Endothelial cell (in vitro differentiated cells): ENCODE measurements at places on chromosomes 1 and 21. TPM values are rescaled to one million over a fixed set of nuclear protein-coding genes. Genes with fewer than 3 reads are reported as not detected.

DNA sequence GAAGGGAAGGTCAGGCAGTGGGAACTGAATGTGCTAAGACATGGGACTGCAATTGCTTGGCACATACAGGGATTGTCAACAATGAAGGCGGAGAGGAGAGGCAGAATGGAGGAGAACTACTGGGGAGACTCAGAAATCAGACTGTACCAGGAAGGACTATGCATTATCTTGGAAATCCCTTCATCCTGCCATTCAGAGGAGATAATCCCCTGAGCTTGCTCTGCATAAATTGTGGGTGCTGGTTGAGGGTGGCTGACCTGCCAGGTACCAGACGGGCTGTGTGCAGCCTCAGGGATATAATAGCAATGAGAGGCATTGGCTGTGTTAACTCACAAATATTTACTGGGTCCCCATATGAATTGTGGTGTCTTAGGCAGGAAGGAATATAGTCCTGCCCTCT, 5.0 kb upstream of the TRABD2B start:
- DNase-seq = no peak
- H3K4me1 ChIP-seq = peaks cover 3% of the 10 kb centered on the region
- H3K4me3 ChIP-seq = no peak overlapping the region
- no peaks in the 10 kb centered on the region for H3K36me3 ChIP-seq
- no peak overlapping the region for H3K27ac ChIP-seq

GRCh38 chr1:11744287-11744686, 8.4 kb downstream of the AGTRAP start:
- no peak overlapping the region for H3K4me3 ChIP-seq
- H3K27ac ChIP-seq = no peak overlapping the region
- peaks cover 11% of the 10 kb centered on the region for H3K4me1 ChIP-seq
- peaks cover 2% of the 10 kb centered on the region for H3K27me3 ChIP-seq

GRCh38 chr1:196425513-196425912, 182.7 kb downstream of the KCNT2 start:
- no peak overlapping the region for H3K27ac ChIP-seq
- H3K36me3 ChIP-seq = no peaks in the 10 kb centered on the region
- H3K4me1 ChIP-seq = no peaks in the 10 kb centered on the region
- H3K27me3 ChIP-seq = no peaks in the 10 kb centered on the region
- no peak overlapping the region for H3K4me3 ChIP-seq

GRCh38 chr1:236156512-236157208, 14.3 kb downstream of the GPR137B start:
- H3K27ac ChIP-seq = no peak overlapping the region
- H3K4me1 ChIP-seq = peaks cover 7% of the 10 kb centered on the region
- peaks cover 8% of the 10 kb centered on the region for H3K27me3 ChIP-seq
- peaks cover 27% of the 10 kb centered on the region for H3K36me3 ChIP-seq
- H3K4me3 ChIP-seq = no peak overlapping the region

DNA sequence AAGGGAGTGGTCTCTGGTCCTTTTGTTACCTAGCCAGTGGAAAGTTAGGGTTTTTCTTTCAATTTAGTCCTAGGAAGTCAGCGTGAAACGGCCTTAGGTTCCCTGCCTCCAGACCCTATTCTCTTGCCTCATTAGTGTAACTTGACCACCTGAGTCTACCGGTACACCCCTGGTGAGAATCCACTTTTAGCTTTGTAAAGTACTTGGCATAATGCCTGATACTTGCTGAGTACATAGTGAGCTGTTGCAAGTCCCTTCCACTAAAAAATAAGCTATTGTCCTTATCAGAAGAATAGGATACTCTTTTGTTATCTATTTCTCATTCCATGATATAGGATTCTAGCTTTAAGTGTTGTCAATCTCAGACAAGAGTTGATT, 228.8 kb downstream of the ST6GALNAC3 start:
- H3K4me3 ChIP-seq = no peak overlapping the region
- no peak for DNase-seq
- H3K36me3 ChIP-seq = no peaks in the 10 kb centered on the region
- peaks cover 1% of the 10 kb centered on the region for H3K27me3 ChIP-seq

GRCh38 chr21:41713495-41714281, 53.2 kb downstream of the RIPK4 start:
- H3K36me3 ChIP-seq = peaks cover 11% of the 10 kb centered on the region
- peaks cover 7% of the 10 kb centered on the region for H3K27me3 ChIP-seq
- no peak overlapping the region for H3K4me3 ChIP-seq
- DNase-seq = no peak

- peaks cover 73% of the 10 kb centered on the region for H3K4me1 ChIP-seq
- peaks cover 13% of the 10 kb centered on the region for H3K36me3 ChIP-seq
- no peak overlapping the region for H3K27ac ChIP-seq
- no peaks in the 10 kb centered on the region for H3K27me3 ChIP-seq
- H3K4me3 ChIP-seq = peak overlapping the region; percentile 24
Measured at GRCh38 chr1:107940017-107940577, 24.9 kb downstream of the VAV3 start.

Gene OR2M3
- total RNA-seq = not detected

Gene TTC13
- total RNA-seq = 62.5 TPM

Gene LGALS8
- total RNA-seq = 94.5 TPM
